ENCODE measurements at places on chromosomes 5 and 9.
A peak's percentile ranks its signal among the peaks of the same experiment; 100 is the strongest.

DNA sequence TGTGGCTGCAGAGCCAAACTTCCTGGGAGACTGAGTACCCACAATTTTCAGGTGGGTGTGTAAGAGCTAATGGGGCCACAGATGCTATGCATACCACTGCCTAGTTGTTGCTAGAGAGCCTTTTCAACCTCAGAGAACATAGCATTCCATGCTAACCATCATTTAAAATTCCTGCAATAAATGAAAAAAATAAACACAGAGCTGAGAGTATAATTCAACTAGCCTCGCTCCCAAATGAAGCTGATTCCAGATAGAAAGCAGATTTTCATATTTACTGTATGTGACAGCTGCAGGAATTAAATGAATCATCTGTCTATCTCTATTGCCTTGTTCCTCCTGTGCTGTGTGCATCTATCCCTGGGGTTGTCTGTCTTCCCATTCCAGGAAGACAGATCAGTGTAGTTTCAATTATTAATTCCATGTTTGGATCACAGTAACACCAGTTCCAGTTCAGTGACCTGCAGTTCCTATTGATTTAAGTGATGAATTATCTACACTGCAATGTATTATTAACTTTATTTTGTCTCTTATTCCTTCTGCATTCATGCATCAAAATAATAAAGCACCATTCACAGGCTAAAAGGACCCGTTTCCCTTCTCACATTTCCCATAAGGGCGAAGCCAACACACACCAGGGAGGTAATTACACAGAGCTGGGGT is 324.5 kb downstream of the SLIT3 start:
- no peak for DNase-seq

DNA sequence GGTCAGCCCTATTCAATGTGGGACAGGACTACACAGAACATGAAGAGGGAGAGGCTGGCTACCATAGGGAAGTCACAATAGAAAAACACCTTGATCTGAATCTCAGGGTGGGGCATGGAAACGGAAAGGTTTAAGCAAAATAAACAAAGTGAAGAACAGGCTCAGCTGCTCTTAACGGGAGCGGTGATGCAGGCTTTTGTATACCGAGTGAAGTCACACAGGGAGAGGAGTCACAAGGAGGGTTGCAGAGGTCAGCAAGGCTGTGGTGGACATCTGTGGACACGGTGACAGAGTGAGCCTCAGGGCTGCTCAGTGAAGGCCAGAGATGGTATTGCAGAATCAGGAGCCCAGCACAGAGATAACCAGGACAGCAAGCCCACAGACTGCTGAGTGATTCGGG is 30.6 kb upstream of the SEMA4D start:
- DNase-seq: no peak

GRCh38 chr5:28855626-28856025 is 1817.2 kb upstream of the CDH9 start:
- DNase-seq: no peak

DNA sequence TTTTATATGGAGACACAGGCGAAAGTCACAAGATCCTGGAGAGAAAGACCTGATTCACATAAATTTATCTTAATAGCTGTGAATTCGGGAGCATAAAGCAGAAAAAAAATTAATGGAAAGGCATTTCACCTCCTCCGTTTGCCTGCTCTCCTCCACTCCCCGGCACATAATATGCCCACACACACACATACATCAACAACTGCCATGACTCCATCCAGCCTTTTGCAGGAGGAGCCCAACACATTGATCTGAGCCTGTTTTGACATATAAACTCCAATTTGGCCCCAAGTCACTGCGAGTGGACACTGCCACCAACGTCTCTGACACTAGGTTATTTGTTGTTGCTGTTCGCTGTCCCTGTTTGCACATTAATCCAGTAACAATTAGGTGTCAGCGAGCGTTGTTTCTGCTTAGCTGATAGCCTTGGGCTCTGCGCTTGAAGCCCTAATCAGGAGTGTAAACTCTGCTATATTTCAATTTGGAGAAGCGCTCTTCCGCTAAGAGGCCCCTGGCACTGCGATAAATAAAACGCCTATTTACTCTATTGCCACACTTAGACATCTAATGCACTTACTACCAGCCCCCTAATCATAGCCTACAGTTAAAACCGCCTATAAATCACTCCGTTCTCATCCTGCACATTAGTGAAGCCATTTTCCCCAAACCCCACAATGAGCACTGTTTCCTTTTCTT is 195.8 kb upstream of the TBCA start:
- DNase-seq: no peak

DNA sequence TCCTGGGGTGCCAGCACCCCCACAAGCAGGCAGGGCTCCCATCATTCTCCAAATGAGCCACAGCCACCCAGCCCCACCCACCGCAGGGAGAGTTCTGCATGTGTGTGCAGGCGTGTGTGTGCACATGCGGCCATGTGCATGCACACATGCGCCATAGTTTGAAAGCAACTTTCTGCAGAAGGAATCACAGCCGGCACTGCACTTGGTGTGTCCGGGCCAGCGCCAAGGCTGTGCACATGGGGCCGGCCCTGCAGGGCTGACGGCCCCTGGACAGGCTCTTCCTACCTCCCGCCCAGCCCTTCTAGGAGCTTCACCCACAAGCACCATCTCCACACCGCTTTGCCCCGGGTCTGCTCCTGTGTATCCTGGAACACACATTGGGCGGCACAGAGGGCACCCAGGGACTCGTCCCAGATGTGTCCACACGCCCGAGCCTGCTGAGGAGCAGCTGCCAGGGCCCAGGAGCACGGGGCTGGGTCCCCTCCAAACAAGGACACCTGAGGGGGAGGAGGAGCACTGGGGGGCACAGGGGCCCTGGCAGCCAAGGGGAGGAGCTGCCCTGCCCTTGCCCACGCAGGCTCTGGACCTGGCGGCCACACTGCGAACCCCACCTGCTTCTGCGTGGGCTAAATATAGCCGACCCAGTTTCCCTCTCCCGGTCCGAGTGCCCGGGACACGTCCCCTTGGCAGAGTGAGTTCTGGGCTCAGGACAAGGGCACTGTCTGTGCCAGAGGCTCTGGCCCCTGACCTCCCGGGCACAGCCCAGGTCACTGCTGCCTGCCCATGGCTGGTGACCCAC is 19.1 kb downstream of the TPPP start:
- DNase-seq: no peak

GRCh38 chr9:134983074-134983473 is 65.4 kb upstream of the FCN1 start:
- DNase-seq: no peak

DNA sequence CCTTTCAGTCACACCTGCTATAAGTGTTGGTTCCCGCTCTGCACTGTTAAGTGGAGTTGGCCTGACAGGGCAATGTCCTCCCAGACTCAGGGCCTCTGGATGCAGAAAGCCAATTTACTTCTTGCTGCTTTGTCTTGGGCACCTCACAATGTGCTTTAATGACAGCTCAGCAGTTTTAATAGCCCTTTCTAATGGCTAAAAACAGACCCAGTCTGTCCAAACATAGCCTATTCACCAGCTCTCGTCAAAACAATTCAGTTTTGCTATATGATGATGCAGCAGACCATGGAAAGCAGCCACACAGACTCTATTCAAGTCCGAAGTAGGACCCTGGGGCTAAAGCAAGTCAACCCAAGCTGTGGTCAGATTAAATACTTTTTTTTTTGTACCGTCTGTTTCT is 529.1 kb upstream of the SEMA6A start:
- DNase-seq: no peak

- peak; percentile 56 for DNase-seq
Observed at GRCh38 chr9:127569886-127570401, 42.1 kb upstream of the STXBP1 start.

- DNase-seq: no peak
Observed at GRCh38 chr5:139961435-139962157, 81.5 kb downstream of the NRG2 start.

DNA sequence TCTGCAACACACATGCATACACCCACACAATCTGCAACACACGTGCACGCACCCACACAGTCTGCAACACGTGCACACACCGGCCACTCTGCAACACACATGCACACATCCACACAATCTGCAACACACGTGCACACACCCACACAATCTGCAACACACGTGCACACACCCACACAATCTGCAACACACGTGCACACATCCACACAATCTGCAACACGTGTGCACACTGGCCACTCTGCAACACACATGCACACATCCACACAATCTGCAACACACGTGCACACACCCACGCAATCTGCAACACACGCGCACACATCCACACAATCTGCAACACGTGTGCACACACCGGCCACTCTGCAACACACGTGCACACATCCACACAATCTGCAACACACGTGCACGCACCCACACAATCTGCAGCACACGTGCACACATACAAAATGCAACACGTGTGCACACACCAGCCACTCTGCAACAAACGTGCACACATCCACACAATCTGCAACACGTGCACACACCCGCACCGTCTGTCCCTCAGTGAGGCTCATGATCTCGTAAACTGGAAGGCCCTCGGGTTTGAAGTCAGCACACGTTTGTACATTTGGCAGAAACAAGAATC is 18.4 kb downstream of the PLEKHG4B start:
- DNase-seq: no peak

DNA sequence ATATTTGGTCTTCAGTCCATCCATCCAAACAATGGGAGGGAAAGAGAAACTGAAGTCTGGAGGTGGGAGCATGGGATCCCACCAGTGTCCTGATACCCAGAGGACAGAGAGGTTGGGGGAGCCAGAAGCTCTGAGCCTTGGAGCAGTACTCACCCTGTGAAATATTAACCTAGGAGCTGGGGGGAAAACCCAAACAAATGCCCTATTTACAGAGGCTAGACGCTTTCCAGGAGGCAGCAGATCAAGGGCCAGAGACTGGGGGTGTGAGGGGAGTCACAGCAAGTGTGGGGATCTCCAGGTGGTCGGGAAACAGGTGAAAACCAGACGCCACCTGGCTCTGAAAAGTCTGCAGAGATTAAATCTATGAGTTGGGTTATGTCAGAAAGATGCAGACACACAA is 6.2 kb downstream of the ZER1 start:
- DNase-seq: no peak

- DNase-seq: no peak
Observed at GRCh38 chr5:172858990-172859811, 25.1 kb downstream of the ERGIC1 start.

- DNase-seq: no peak
Observed at GRCh38 chr9:36676778-36677485, 104.2 kb downstream of the MELK start.

- no peak for DNase-seq
Observed at GRCh38 chr5:148956477-148957385, 106.1 kb downstream of the SH3TC2 start.

- DNase-seq: no peak
Observed at GRCh38 chr5:132971483-132972435, 8.3 kb upstream of the AFF4 start.

All from CD4-positive, alpha-beta T cell treated with Interleukin-21 for 1 hour (primary cell).